ENCODE measurements at places on chromosomes 6 and 20. TPM values are rescaled to one million over a fixed set of nuclear protein-coding genes. Genes with fewer than 3 reads are reported as not detected.

GABRR1 gene
- total RNA-seq: not detected

CDSN gene
- total RNA-seq: not detected

PGC gene
- not detected for total RNA-seq

TRIM10 gene
- total RNA-seq: not detected

NMBR gene
- total RNA-seq: not detected

OR2H2 gene
- not detected for total RNA-seq

CGA gene
- not detected for total RNA-seq

LRRC1 gene
- 8.1 TPM for total RNA-seq

PSORS1C2 gene
- total RNA-seq: not detected

RPP40 gene
- total RNA-seq: 14.9 TPM

BPIFB1 gene
- total RNA-seq: not detected

VPS16 gene
- 29.0 TPM for total RNA-seq

C2 gene
- 19.1 TPM for total RNA-seq

BMP7 gene
- not detected for total RNA-seq

HLA-DRB5 gene
- total RNA-seq: 0.32 TPM

MMP24 gene
- total RNA-seq: 1.4 TPM

SPTLC3 gene
- 48.1 TPM for total RNA-seq

MAP3K5 gene
- total RNA-seq: 16.2 TPM

KIF25 gene
- not detected for total RNA-seq

SIRPB2 gene
- not detected for total RNA-seq

FKBP1C gene
- 0.65 TPM for total RNA-seq

CASS4 gene
- total RNA-seq: 0.11 TPM

OPRM1 gene
- not detected for total RNA-seq

CLPSL2 gene
- not detected for total RNA-seq

GMEB2 gene
- 9.0 TPM for total RNA-seq

GGT7 gene
- total RNA-seq: 8.4 TPM

PSMB8 gene
- 58.8 TPM for total RNA-seq

HLA-DQA2 gene
- not detected for total RNA-seq

SYNJ2 gene
- 74.0 TPM for total RNA-seq

RTEL1 gene
- 12.2 TPM for total RNA-seq

SLC17A3 gene
- not detected for total RNA-seq

TMEM170B gene
- total RNA-seq: 2.5 TPM

EBF4 gene
- total RNA-seq: 0.76 TPM

SIRT5 gene
- total RNA-seq: 7.7 TPM

TTK gene
- 21.8 TPM for total RNA-seq

COL9A1 gene
- total RNA-seq: under 0.01 TPM

SPATS1 gene
- total RNA-seq: not detected

HTR1E gene
- not detected for total RNA-seq

PRL gene
- total RNA-seq: 0.11 TPM

DACT2 gene
- 3.3 TPM for total RNA-seq

COL10A1 gene
- total RNA-seq: under 0.01 TPM

GSTA3 gene
- total RNA-seq: not detected

GNMT gene
- not detected for total RNA-seq

TSPO2 gene
- total RNA-seq: not detected

LY6G6F gene
- total RNA-seq: not detected

ECT2L gene
- total RNA-seq: 0.11 TPM

EPPIN gene
- not detected for total RNA-seq

PLEKHG1 gene
- 0.91 TPM for total RNA-seq

All from articular chondrocyte of knee joint (primary cell).